ENCODE measurements at places on chromosomes 16 and 17.

GRCh38 chr17:17950806-17951205, 21.4 kb downstream of the TOM1L2 start:
- no peak for DNase-seq

DNA sequence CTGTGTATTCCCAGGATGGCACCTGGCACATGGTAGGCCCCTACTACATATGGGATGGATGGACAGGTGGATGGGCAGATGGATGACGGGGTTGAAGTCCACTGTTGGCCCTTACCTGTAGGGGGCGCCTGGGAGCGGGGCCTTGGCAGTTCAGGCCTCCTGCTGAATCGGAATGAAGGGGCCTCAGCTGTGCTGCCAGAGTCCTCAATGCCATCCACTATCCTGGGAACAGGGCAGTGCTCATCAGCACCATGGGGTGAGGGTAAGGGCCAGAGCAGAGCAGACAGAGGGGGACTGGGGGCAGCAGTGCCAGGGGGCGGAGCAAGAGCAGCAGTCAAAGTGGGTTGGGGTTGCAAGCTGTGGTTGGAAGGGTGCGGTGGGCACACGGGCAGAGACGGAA, 8.3 kb upstream of the RAB5C start:
- no peak for DNase-seq

GRCh38 chr16:88883117-88883895, 16.8 kb upstream of the PABPN1L start:
- DNase-seq, result no peak

DNA sequence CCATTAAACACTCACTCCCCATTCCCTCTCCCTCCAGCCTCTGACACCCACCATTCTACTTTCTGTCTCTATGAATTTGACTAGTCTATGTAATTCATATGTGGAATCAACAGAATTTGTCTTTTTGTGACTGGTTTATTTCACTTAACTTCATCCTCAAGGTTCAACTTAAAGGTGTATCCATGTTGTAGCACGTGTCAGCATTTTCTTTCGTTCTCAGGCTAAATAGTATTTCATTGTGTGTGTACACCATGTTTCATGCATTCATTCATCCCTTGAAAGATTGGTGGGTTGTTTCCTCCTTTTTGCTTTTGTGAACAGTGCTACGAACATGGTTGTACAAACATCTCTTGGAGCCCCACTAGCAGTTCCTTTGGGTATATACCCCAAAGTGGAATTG, 36.0 kb downstream of the ATP2C2 start:
- no peak for DNase-seq

- DNase-seq, result no peak
Observed at GRCh38 chr17:29066047-29066446, 23.1 kb downstream of the PIPOX start.

DNA sequence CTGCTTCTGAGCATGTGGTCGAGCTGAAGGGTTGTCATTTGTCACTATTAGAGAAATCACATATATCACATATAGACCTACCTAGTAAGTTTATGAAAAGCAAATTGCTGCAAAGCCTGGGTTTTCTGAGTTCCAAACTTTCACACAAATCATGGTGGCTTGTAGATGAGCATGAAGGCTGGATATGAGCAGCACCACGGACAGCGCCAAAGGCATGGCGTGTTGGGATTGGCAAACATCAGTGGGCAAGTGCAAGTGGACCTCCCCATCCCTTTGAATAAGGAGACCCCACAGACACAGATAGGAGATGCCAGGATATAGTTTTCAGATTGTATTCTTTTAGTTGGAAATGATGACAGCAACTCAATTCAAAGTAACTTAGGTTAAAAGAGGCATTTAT, 77.6 kb upstream of the CACNG3 start:
- no peak for DNase-seq

DNA sequence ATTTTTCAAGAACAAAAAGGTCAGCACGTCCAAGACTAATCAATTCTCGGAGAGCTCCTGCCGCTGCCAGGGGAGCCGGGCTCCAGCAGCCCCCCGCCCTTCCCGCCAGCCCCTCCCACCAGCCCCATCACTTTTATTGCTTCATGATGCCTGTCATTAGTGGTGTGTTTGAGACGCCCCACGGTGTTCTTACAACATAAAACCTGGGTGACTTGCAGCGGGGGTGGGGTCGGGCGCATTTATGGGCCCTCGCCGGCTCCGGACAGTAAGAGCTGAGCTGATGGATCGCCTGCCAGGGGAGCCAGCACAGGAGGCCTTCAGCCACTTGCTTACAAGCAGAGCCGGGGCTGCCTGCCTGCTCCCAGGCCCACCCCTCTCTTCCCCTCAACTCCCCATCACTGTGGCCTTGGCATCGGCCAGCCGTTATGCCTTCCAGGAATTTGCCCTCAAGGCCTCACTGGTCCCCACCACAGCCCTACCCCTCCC, 82.9 kb upstream of the CBX4 start:
- DNase-seq, result no peak

DNA sequence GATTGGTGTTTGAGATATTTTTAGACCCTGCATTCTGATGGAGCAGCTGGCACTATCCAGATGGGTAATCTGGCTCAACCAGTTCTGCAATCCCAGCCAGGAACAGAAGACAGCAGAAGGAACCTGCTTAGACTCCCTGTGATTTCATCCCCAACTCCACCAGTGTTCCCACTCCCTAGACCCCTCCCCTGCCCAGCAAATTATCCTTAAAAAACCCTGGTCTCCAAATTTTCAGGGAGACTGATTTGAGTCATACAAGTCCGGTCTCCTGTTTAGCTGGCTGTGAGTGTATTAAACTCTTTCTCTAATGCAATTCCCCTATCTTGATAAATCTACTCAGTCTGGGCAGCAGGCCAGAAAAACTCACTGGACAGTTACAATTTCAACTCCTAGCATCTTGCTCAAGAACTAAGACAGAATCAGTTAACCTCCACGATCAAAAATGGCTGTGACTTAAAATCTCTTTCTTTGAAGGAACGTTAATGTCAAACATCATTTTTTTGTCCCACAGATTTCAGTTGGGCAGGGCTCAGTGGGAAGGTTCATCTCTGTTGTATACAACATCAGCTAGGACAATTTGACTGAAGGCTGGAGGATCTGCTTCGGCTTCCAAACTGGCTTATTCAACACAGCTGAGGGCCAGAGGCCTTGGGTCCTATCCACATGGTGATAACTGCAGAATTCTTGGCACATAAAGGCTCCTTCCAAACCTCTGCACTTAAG, 4.9 kb upstream of the RBL2 start:
- DNase-seq, result no peak

- DNase-seq, result no peak
Observed at GRCh38 chr17:50283246-50283645, 9.0 kb downstream of the TMEM92 start.

GRCh38 chr17:75893305-75894048, 3.3 kb downstream of the TRIM65 start:
- no peak for DNase-seq

- DNase-seq, result peak; percentile 42
Observed at GRCh38 chr17:57833179-57833939, 16.5 kb downstream of the MRPS23 start.

DNA sequence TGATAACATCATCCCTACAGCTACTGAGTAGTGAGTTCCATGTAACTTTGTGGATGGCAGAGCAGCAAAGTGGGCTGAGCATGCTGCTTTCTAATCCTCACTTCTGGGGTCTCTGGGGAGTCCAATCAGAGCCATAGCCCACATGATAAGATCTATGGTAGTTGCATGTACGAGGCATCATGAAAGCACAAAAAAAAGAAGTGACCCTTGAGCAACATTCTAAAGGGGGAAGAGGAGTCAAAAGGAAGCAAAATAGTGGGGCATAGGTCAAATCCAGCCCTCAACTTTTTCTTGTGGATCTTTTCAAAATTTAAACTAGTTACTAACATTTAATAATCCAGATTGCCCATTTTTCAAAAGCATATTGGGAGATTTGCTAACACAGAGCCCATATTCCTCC, 208.5 kb upstream of the TOX3 start:
- DNase-seq, result no peak

- DNase-seq, result no peak
Observed at GRCh38 chr16:1571012-1571671, 37.7 kb downstream of the TMEM204 start.

- peak; percentile 41 for DNase-seq
Observed at GRCh38 chr17:82238472-82239201, 9.8 kb downstream of the SLC16A3 start.

- no peak for DNase-seq
Observed at GRCh38 chr17:73548620-73549311, 95.5 kb downstream of the SDK2 start.

DNA sequence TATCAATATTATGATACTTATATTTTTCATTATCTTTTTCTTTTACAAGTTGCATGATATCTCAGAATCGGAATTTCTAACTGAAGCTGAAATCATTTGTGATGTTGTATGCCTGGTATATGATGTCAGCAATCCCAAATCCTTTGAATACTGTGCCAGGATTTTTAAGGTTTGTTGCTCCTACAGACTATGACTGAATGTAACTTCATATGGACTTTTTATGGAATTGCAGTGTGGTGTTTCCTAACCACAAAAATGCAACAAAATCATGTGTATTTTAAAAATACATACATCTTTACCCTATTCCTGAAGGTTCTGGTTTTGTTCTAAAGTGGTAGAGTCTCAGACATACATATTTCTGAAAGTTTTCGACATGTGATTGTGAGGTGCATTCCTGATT, 58.8 kb upstream of the RHBDL3 start:
- no peak for DNase-seq

DNA sequence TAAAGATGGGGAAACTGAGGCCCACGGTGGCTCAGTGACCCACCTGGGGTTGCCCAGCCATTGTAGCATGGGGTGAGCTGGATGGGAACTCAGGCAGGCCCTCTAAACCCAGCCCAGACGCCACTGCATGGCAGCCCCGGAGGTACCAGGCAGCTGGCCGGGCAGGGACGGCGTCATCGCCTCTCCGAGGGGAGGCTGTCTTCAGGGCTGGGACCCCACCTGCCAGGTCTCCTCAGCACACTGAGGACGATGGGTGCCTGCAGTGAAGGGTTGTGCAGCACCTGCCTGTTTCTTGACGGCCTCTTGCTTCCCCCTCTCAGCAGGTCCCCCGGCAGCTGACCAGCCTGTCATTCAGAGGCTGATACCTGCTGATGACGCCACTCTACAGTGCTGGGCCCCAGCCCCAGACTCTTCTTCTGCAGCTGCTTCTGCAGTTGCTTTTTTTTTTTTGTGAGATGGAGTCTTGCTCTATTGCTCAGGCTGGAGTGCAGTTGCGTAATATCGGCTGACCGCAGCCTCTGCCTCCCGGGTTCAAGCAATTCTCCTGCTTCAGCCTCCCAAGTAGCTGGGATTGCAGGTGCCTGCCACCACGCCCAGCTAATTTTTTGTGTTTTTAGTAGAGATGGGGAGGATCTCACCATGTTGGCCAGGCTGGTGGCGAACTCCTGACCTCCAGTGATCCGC, 24.7 kb downstream of the RNF213 start:
- no peak for DNase-seq

DNA sequence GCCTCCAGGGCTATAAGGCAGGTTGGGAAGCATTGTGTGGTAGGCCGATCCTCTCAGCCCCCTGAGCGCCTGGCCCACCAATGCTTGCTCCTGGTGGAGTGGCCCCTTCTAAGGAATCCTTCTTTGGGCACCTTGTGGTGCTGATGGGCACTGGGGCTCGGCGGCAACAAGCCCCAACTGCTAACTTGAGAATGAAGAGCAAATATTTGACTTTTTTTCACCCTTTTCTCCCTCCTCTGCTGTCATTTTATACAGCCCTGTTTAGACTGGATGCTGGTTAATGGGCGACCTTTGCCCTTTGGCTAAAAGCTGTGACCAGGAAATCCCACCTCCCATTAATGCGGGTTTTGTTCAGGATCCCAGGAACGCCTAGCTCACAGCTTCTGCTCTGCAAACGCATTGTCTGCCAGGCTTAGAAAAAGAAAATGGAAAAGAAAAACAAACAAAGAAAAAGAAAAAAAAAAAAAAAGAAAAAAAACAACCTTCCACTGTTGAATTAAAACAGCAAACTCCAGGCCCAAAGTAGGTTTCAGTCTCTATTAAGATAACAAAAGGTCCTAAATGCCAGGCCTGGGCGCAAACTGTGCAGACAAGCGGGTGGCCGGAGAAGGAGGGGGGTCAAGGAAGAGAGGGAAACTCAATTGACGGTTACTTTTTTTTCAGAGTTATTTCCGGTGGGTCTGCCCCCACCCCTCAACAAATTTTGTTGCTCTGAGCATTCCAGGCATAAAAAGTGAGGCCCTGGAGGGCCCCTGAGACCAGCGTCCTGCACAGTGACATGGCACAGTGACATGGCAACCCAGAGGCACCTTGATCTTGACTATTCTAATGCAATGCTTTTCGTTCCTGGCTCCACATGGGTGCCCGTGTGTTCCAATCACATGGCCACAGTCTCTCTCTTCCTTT, 301.4 kb downstream of the MAF start:
- no peak for DNase-seq

DNA sequence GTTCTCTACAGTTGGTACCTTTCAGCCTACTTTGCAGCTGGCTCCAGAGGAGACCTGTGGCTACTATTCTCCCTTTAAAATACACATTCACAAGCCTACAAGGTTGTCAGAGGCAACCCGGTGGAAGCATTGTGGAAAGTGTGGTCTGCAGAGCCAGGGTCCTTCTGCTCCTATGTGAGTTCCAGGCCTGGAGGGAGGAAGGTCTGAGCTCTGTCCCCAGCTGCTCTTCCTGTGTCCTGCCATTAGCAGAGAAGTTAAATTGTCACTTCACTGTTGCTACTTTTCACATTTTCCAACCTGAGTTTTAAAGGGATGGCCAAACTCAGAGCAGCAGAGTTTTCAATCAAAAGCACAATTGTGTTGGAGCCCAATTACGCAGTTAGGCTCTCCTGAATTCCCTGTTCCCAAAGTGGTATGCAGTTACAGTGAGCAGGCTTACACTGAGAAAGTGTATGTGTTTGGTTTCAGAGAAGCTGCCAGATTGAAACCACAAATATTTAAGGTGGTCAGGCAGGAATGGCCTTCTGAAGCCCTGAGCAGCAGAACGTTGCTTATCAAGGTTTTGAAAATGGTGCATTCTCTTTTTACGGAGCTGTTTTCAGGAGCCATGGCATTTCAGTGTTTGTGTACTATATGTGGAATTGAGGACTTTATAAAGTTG, 25.0 kb downstream of the MAP3K3 start:
- DNase-seq, result no peak

- no peak for DNase-seq
Observed at GRCh38 chr16:86834451-86835035, 256.2 kb downstream of the FOXL1 start.

DNA sequence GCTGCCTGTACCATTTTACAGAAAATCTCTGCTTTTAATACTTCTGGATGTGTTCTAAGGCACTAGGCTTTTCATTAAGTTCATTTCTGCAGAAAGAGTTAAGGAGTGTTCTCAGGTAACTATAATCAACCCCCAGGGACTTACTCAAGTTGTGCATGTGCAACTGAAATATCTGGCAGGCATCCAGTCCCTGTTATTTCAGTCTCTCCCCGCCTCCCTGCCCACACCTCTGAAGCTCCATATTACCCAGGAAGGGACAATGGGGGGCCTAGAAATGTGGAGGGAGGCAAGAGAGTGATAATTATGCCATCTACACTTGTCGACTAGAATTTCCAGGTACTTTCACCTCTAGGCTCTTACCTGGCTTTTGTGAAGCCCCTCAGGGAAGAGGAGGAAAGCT, 432.2 kb downstream of the MAF start:
- no peak for DNase-seq

All from stimulated activated CD8-positive, alpha-beta memory T cell treated with anti-CD3 and anti-CD28 coated beads, Interleukin-7, amount 100 ng/mL, for 24 hours (primary cell).